ENCODE measurements at places on chromosomes 12 and 14. TPM values are rescaled to one million over a fixed set of nuclear protein-coding genes. Genes with fewer than 3 reads are reported as not detected.

Gene RAPGEF3
- total RNA-seq, result 0.19 TPM

DNA sequence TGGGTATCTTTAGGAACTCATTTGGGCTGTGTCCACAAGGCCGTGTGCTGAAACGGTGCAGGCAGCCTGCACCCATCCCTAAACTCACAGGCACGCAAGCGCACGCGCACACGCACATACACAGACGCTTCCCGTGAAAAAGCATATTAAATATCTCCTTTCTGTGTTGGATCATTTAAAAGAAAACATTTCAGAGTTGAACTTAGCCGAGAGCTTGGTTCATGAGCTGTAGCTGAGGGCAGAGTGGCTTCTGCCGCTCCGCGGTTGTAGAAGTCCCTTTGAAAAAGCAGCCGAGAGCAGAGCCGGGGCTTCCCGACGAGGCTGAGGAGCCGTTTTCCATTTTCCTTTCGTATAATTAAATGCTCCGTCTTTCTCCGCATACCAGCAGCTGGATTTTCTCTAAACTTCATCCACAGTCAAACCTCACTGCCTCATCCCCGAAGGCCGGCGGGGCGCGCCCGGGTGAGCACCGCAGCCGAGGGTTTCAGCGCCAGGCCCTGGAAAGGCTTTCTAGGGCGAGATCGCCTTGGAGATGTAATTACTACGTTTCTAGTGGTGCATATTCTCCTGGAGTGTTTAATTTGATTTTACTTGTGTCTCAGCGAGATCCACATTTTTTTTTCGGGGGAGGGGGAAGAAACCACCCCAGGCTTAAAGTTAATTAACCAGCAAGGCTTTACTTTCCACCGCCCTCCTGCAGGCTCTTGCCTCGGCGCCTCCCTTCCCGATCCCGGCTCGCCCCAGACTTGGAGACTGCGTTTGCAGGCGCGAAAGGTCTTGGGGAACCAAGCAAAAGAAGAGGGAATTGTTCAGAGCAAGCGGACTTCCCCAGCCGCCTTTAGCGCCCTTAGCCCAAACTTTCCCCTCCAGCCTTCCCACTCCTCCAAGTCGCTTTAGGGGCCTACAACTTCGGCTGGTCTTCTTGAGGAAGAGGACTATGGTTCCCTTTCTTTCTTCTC, 3.0 kb upstream of the HOXC13 start:
- DNase-seq, result no peak
- H3K36me3 ChIP-seq, result no peaks in the 10 kb centered on the region
- no peak overlapping the region for H3K4me3 ChIP-seq

DNA sequence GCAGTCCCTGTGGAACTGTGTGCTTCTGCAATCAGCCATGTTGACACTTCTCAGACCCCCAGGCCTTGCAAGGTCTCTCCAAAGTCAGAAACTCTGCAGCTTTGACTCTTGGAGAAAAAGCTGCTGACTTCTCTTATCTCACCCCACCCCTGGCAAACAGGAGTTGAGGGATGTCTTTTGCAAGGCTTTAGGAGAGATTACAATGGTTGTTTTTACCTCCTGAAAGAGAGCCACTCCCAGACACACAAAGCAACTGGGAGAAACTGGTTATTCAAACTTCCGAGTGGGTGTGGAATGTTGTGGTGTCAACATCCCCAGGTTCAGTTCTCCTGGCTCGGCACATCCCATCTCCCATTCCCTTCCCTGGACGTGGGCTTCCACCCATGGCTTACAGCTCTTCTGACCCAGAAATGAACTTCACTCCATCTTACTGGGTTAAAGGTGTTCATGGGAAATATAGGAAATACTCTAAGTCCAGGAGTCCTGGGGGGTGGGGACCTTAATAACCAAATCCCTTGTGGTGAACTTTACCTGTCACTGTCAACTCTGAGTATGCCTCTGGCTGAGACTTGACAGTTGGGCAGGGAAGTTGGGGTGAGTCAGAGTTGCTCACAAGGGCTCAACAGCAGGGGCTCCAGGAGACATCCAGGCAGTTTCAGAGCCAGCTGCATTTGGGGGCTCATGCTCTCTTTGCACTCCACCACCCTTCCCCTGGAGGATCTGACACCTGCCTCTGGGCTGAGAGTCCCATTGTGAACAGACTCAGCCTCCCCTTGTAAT, 41.9 kb downstream of the CCDC177 start:
- DNase-seq, result no peak
- H3K27ac ChIP-seq, result no peak overlapping the region
- no peak overlapping the region for H3K4me3 ChIP-seq
- no peaks in the 10 kb centered on the region for H3K36me3 ChIP-seq

GRCh38 chr12:65189028-65189718, 19.8 kb downstream of the LEMD3 start:
- no peak overlapping the region for H3K27ac ChIP-seq
- no peak for DNase-seq
- H3K4me3 ChIP-seq, result no peak overlapping the region
- peaks cover under 1% of the 10 kb centered on the region for H3K36me3 ChIP-seq

DNA sequence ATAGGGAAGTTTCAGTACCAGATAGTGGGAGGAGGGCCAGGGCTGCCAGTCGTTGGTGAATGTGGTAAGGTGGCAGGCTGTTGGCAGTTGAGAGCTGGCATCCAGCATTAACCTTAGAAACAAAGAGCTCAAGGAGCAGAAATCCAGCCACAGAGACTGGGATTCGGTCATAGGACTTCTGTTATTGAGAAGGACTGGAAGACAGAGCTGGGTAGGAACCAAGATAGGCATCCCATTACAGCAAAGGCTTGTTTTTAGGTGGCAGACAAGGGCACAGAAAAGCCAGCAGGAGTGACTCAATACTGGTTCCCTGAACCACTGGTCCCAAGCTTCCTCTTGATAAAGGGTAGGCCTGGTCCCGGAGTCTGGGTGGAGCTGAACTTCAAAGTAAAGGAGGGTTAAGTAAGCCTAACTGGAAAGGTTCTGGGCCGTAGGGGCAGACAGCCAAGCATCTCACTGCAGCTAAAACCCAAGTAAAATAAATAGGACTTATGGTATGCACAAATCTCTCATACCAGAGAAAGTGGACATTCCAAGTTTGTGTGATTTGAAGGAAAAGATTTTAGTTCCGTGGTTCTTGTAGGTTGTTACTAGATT, 147.9 kb downstream of the ETV6 start:
- peaks cover 44% of the 10 kb centered on the region for H3K4me1 ChIP-seq
- H3K4me3 ChIP-seq, result no peak overlapping the region
- H3K36me3 ChIP-seq, result no peaks in the 10 kb centered on the region

- no peak for DNase-seq
- H3K4me3 ChIP-seq, result no peak overlapping the region
- no peak overlapping the region for H3K27ac ChIP-seq
- H3K36me3 ChIP-seq, result no peaks in the 10 kb centered on the region
- peaks cover 36% of the 10 kb centered on the region for H3K27me3 ChIP-seq
Measured at GRCh38 chr14:61925043-61925442, 162.8 kb downstream of the SNAPC1 start.

Measured in natural killer cell treated with Interleukin-12 subunit alpha and Interleukin-12 subunit beta and Interleukin-15 and Interleukin-18, amount 100 ng/mL, for 72 hours (primary cell).